Right cardiac atrium (tissue), 5 donors: ENCODE measurements at places on chromosomes 6 and 20. TPM values are rescaled to one million over a fixed set of nuclear protein-coding genes. Genes with fewer than 3 reads are reported as not detected.

- DNase-seq: no peak
Observed at GRCh38 chr6:134134654-134135053, 82.2 kb upstream of the SLC2A12 start.

DNA sequence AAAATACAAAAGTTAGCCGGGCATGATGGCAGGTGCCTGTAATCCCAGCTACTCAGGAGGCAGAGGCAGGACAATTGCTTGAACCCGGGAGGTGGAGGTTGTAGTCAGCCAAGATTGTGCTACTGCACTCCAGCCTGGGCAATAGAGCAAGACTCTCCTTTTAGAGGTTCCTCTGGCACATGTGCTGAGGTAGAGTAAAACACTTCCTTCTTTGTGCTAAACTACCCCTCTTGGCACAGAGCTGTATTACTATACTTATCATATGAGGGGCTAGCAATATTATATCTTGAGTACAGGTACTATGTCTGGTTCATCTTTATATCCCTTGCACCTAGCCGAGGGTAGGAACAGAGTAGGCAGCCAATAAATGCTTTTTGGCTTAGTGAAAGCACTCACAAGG lies 40.2 kb upstream of the SAMHD1 start:
- DNase-seq: no peak

GRCh38 chr20:34112600-34113101 lies 608 bp upstream of the EIF2S2 start:
- DNase-seq: peak; percentile 20

DNA sequence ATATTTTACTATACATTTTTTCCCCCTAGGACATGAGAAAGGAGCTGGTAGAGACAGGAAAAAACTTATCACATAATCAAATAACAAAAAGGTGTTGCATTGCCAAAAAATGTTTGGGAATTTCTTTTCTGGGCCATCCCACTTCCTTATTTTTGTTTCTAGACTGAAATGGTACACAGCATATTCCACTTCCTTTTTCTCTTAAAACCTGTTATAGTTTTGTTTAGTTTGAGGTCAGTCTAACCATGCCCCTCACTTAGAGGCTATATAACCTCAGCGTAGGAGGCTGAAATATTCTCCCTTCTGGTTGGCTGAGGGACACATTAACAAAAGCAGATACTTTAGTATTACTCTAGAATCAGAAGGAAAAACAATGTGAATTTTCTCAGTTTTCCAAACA lies 323.9 kb downstream of the GJA1 start:
- DNase-seq: no peak

GRCh38 chr20:63977739-63978276 lies 1.6 kb downstream of the SAMD10 start:
- no peak for DNase-seq

DNA sequence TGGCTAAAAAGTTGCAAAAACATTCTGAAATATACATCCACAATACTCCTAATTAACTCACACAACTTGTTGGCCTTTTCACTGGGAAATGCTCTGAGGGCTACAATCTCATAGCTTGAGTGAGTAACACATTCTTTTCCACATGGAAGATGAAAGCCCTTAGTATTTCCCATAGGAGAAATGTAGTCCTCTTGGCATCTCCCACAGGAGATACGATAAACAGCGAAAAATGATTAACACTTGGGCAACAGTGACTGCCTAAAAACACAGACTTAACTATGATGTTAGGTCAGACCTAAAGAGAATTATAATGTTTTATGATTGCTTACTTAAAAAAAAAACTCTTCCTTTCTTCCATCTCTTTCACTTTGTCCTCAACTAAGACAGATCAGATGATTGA lies 9.0 kb downstream of the MYLK4 start:
- no peak for DNase-seq

DNA sequence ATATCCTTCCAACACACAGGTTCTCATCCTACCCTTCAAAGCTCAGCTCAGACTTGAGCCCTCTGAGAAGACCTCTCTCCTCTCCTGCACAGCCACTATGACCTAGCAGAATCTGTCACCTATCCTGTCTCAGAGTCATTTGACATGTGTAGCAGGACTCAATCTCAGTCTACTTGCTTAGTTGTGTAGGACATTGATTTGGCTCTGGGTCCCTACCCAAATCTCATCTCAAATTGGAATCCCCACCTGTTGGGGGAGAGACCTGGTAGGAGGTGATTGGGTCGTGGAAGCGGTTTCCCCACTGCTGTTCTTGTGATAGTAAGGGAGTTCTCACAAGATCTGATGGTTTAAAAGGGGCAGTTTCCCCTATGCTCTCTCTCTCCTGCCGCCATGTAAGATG lies 297.9 kb downstream of the CD83 start:
- no peak for DNase-seq

GRCh38 chr6:65816991-65817390 lies 110.0 kb upstream of the EYS start:
- no peak for DNase-seq

GRCh38 chr6:113903666-113904330 lies 46.7 kb downstream of the MARCKS start:
- DNase-seq: peak; percentile 71

GRCh38 chr6:41692730-41693129 lies 42.7 kb downstream of the TFEB start:
- no peak for DNase-seq

GRCh38 chr6:32249262-32249661 lies 25.4 kb upstream of the NOTCH4 start:
- DNase-seq: no peak

DNA sequence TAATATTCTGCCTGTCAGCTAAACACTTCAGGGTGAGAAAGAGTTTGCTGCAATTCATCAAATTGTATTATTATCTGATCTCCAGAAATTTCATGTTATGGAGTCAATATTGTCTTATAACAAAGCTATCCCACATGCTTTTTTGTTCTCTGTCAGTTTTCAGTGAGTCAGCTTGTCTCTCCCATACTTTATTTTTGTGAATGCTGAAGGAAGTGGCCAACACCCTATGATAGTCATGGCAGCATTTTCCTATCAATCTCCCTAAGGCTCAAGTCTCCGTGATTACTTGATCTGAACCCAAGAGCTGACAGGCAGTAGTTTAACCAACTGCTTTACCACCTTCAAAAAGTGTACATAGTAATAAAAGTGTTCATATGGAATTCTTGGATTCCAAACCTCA lies 42.2 kb downstream of the RFPL4B start:
- no peak for DNase-seq

The FKBP5 gene
- 110 TPM for total RNA-seq

The ULBP2 gene
- 1.1 TPM for total RNA-seq

The MROH8 gene
- 6.9 TPM for total RNA-seq

The ALDH5A1 gene
- total RNA-seq: 16.0 TPM

The ZBTB2 gene
- 6.3 TPM for total RNA-seq
